ENCODE measurements at places on chromosomes 4 and X.

DNA sequence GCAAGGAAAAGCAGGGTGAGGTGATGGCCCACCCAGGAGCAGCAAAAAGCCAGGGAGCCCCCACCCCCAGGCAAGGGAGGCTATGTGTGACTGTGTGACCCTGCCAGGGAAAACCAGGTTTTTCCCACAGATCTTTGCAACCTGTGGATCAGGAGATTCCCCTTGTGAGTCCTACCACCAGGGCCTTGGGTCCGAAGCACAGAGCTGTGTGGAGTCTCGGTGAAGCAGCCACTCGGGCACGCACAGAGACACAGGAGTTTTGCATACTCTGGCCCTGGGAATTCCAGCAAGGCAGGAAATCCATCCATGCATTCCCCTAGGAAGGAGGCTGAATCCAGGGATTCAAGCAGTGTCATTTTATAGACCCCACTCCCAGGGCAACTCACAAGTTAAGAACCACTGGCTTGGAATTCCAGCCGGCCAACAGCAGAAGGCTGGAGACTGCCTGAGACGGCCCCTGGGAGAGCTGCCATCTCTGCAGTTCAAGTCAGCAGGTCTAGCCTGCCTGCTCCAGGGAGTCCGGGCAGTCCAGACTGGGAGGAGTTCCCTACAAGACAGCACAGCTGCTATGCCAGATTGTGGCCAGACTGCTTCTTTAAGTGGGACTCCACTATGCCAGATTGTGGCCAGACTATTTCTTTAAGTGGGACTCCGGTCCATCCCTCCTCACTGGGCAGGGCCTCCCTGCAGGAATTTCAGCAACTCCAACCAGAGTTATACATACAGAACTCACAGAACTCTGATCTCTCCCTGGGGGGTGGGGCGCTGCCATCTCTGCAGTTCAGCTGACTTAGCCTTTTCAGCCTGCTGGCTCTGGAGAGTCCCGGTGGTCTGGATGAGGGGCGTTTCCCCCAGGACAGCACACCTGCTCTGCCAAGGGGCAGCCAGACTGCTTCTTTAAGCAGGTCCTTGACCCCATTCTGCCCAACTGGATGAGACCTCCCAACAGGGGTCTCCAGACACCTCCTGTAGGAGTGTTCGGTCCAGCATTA, 85.1 kb upstream of the ADAD1 start:
- no peak for DNase-seq

- DNase-seq = no peak
These were observed 9.3 kb downstream of the SPATA4 start for GRCh38 chr4:176186067-176186466.

DNA sequence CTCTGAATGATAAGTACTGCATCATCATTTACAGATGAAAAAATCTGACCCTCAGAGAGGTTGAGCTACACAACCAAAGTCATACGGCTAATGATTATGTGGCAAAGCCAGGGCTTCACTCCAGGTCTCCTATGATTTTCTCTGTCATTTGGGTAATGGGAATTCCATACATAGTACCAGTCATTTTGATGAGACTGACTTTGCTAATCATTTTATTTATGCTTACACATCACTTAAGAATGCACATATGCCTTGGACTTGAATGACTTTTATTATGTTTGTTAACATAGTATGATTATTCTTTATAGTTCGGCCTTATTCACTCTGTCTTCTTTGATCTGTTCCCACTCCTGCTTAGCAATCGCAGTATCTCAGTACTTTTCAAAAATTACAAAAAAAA, 255.1 kb upstream of the GPRIN3 start:
- DNase-seq = no peak

DNA sequence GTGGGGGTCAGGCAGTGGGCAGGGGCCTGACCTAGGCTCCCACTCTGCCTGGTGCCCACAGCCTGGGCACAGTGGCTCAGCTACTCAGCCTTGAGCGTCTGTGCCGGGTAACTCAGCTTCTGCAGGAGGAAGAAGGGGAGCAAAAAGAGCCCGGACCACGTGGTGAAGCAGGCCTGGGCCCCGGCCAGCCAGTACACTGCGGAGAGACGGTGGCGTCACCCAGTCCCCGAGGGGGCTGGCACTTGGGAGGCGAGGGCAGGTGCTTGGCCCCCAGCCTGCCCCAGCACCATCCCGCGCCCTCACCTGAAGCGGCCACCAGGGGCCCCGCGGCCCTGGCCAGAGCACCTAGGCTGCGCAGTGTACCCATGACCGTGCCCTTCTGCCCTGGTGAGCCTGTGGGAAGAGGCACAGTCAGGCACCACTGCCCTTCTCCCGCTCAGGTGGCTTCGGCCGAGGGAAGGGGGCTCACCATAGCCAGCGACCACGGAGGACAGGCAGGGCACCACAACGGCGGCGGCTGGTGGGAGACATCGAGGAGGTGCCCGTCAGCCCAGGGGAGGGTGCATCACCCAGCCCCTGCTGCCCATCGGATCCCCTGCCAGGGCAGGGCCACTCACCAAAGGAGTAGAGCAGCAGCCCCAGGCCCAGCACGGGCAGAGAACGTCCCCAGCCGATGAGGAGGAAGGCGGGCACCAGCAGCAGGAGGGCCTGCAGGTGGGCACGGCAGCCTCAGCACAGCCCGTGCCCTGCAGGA, 32.3 kb downstream of the NOP14 start:
- no peak for DNase-seq

DNA sequence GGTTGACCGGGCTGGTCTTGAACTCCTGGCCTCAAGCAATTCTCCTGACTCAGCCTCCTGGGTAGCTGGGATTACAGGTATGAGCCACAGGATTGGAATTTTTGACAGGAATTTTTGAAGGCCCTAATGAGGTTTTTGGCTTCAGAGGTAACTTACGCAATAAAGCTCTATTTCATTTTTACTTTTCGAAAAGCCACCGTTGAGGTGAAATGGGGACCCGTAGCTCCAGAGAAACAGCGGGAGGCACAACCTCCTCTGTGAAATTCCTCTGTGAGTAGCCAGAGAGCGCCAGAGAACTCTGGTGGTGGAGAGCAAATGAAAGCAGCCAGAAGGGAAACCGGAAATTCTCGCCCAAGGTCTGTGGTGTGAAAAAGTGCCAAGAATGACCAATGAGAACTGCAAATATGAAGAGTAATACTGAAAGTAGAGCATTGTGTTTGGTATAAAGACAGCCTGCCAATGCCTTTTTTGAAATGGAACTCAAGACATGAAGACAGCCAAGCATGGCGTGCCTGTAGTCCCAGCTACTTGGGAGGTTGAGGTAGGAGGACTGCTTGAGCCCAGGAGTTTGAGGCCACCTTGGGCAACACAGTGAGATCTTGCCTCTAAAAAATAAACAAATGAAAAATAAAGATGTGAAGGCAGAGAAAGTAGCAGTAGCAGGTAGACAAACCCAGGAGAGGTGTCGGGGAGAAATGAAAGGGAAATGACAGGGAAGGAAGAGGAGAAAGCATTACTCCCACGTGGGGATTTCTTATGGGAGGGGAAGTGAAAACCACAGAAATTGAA, 33.0 kb upstream of the TMEM131L start:
- DNase-seq = peak; percentile 57

GRCh38 chr4:108030332-108030731, 40.6 kb downstream of the HADH start:
- DNase-seq = no peak

GRCh38 chrX:10749113-10749512, 128.7 kb upstream of the MID1 start:
- no peak for DNase-seq

DNA sequence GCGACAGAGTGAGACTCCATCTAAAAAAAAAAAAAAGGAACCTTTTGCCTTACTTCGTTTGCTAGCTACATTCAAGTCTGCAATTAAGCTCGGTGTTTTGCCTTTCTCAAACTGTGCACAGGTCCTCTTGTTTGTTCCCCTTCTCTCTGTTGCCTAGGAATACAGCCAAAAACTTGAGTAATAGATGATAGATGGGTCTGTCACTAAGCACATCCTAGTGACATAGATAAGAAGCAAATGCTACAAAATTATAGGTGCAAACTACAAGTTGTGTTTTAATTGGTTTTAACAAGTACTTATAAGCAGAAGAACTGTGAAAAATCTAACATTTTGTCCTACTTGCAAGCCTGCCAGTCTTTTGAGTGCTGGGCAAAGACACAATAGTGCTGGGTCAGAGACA, 95.2 kb downstream of the SNCA start:
- DNase-seq = no peak

DNA sequence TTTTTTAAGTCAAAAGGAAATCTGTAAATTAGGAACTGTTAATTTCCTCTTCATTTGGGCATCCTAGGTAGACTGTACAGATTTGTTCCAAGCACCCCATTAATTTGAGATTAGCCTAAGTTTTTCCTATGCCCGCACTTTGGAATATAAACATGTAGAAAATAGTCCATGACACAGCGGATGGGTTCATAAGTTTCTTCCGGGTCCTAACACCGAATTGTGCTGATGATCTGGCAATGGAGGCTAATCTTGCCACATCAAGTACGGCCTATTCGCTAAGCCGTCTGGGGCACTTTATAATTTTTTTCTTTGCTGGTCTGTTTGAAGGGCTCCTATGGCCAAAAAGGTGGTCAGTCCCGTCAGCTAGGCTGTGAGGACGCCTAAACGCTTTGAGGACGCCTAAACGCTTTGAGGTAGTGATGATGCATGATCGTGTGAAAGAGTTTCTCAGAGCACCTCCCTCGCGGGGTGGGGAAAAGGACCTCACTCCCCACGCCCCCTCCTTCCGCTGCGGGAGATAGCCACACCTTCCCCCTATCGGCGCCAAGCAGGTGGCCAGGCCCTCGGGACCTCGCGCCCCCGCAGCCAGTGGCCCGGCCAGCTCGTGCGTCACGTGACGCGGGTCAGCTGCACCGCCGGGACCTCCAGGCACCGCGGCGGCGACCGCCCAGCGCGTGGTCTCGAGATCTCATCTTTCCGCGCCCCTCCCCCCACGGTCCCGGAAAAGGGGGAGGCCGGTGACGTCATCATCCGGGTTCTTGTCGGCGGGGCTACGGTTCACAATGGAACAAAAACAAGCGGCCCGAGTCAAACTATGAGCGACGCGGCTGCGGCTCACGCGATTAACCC, 977 bp upstream of the USP9X start:
- DNase-seq = peak; percentile 77

GRCh38 chr4:84235126-84235944, 263.8 kb downstream of the NKX6-1 start:
- DNase-seq = no peak

- DNase-seq = peak; percentile 58
These were observed 96.9 kb downstream of the CLNK start for GRCh38 chr4:10587697-10588096.
